NCI-H1105 (cell line): ENCODE measurements at places on chromosomes 12 and 14.

DNA sequence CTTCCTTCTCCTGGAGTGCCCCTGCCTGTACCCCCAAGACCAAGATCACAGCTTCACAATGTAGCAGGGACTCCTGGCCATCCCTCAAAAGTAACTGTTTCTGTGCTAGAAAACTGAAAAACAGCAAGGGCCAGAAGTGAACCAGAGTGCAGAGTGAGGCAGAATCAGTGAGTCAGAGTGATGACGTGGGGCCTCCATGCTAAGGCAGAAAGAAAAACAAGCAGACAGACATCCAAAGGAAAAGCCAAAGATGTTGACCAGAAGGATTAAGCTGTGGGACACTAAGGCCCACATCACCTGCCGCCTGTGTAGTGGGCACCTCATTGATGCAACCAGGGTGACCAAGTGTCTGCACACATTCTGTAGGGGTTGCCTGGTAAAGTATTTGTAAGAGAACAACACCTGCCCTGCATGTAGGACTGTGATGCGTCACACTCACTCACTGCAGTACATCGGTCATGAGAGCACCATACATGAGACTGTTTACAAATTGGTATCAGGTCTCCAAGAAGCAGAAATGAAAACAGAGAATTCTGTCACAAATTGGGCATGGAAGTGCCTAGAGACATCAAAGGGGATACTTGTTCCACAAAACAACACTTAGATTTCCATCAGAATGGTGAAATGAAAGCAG is 51.2 kb downstream of the ARMH4 start:
- DNase-seq: no peak

- DNase-seq: peak; percentile 96
Observed at GRCh38 chr12:32896432-32897280, at the start of gene PKP2. PKP2 (minus strand) TSS chr12:32896777; CDS start chr12:32896731, 46 bp downstream.

- DNase-seq: no peak
Observed at GRCh38 chr12:81300454-81300853, 222.6 kb downstream of the ACSS3 start.

DNA sequence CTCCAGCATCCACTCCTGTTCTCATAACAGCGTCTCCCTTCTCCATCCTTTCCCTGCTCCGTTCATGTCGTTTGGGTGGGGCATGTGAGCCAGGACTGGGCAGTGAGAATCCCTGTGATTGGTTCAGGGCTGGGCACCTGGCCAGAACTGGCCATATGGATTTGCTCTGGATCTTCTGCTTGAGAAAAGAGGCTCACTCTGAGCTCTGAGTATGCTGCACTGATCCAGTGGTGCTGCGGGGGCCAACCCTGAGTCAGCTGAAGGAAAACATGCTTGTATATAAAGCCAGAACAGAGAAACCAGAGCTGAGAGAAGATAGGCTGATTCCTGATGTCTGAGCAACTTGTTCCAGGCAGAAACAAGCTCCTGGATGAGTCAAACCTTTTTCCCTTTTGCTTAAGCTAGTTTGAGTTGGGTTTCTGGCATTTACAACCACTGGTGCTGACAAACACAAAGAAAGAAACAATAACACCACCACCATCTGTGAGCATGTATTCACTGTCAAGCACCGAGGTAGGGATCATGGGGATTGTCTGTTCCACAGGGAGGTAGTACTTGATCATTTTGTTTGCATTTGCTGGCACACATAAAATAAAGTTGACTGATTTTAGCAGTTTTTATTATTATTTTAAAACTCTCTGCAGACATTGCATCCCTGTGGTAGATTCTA is 14.0 kb upstream of the HPD start:
- DNase-seq: no peak

GRCh38 chr12:66240096-66240820 is 51.2 kb downstream of the IRAK3 start:
- no peak for DNase-seq

- DNase-seq: no peak
Observed at GRCh38 chr14:39050389-39050788, 52.6 kb downstream of the SEC23A start.

DNA sequence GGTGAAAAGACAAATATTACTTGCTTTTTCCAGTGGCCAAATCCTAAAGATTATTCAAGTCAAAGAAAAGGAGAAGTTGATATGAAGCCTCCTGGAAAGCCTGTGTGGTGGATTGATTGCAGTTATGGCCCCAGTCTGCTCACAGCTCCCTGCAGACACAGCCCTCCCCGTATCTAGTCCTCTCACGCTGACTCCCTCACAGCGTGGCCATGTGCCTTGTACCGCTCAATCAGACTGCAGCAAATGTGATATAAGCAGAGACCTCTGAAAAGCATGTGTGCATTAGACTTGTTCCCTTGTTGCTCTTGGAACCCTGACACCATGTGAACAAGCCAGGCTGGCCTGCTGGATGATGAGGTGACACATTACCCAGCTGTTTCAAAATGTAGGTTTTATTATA is 398.0 kb upstream of the GARIN6 start:
- no peak for DNase-seq

DNA sequence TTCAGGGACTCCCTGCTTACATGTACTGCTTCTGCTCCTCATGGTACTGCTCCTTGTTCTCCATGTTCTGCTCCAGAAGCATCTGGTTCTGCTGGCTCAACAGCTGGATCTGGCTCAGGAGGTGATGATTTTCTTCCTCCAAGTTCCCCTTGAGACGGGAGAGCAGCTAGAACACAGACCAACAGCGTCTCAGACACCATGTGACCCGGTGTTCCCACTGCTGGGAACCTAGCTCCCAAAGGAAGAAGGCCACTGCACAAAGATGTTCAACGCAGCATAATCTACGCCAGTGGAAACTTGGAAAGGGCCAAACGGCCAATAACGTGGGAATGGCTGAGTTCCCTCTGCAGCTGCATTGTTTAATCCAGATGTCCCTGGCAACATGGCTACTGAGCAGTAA is 49.6 kb upstream of the GPR68 start:
- no peak for DNase-seq
